PC-9 (cell line): ENCODE measurements at places on chromosomes 2 and 18.

DNA sequence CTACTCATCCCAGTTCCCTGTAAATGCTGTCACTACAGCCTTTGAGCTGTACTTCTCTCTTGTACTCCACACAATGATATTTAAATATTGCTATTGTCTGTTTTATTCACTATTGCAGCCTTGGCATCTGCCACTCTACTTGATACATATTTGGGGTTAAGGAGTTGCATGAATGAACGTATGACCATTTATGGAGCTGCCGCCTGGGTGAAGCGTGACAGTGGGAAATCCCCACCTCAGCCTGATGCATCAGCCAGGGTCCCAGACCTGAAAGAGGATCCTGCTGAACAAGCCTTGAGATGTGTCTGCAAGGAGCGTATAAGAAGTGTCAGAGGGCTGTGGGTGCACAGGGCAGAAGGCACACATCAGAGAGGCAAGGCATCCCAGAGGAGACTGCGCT, 39.1 kb downstream of the MRPL35 start:
- no peak for DNase-seq

DNA sequence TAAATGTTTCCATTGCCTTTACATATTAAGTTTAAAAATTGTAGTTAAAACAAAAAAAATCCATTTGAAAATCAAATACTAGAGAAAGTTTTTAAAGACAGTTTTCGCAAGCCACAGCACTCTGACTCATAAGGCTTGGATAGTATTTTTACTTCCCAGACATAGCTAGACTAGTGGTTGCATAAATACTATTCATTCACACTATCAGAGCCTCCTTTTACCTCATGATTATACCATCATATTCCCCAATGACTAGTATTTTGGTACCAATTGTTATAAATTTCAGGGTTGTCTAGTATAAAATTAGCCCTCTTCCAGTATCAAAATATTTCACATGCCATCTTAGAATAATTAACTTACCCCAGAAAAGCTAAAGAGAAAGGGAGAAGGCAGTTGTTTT, 393.5 kb downstream of the ERBB4 start:
- no peak for DNase-seq

GRCh38 chr18:5237083-5237722, 40.1 kb upstream of the AKAIN1 start:
- no peak for DNase-seq

DNA sequence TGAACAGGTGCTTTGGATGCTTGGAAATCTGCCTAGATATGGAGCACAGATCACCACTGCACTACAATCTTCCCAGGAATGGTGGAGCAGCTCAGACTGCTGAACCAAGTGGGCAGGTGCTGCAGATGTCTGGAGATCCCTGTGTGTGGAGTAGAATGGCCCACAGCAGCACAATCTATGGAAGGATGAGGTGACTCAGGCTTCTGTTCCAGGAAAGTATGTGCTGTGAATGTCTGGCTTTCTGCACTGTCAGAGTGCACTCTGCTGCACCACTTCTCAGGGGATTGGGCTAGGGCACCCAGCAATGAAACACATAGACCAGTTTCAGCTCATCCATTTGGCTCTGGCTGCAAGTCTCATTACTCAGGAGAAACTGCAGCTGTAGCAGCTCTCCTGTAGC, 865.4 kb upstream of the NXPH2 start:
- no peak for DNase-seq

- DNase-seq, result no peak
Measured at GRCh38 chr2:105746177-105747080, 1.7 kb downstream of the NCK2 start.
